Cardiac fibroblast (primary cell): ENCODE measurements at places on chromosomes 2 and 18.

DNA sequence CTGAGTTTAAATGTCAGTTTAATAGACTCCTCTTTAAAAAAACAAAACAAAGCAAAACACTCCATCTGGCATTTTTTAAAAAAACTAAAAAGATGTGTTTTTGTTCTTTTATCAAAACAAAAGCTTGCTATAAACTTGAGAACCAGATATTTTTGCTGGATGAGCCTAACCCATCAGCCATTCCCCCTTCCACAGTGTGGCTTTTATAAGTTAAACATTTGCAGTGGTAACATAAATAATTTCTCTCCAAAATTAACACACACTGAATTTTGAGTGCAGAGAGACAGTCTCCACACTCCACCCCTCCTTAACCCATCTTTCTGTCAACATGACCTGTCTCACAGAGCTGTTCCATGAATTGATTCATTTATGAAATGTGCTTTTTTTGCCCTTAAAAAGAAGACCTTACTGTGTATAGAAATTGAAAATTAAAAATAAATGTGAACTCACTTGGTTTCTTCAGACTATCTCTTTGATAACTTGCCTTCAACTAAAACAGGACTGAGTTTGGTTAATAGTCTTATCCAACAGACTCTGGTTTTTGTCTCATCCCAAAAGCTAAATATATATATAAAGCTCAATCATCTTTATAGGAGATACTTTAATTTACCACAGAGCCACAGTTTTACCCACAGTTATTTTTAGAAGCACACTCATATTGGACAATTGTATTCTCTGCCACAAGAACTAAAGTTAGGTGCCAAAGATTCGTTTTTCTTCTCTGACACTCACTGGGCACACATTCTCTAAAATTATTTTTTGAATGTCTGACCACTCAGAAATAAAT is 64.8 kb upstream of the STK39 start:
- DNase-seq, result no peak

- no peak for DNase-seq
Measured at GRCh38 chr18:23793985-23794867, 105.0 kb downstream of the LAMA3 start.

DNA sequence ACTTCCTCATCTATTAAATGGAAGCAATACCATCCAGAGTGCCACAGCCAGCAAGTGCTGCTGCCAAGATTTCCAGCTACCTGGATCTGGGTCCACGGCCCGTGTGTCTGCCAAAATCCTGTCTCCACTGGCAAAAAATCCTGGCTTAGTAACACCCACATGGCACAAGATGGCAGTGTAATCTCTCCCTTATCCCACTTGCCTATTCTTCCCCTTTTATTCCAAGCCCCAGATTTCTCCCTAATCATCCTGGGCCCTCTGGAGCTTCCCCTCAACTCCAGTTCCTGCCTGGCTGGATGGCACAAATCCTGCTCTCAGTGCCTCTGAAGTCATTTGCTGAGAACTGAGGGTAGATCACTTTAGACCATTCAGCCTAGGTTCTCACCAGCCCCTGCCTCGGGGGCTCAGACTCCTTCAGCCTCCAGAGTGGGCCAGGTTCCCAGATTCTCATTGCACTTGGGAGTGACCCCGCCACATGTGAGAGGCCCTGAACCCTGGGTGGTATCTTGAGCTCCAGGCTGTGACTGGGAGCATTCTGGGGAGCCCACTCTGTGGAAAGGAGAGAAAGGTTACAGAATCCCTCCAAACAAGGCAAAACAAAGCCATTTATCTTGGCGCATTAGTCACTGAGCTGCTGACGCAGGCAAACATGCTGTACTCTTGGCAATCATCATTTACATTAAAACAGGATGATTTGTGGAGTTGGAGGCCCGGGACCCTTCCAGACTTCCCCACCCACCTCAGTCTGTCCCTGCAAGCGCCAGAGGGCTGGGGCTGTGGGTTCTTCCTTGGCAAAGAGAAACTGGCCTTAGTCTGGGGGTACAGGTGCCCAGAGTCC is 325.8 kb downstream of the DYSF start:
- peak; percentile 81 for DNase-seq

- peak; percentile 31 for DNase-seq
Measured at GRCh38 chr2:227456772-227457171, 15.2 kb upstream of the AGFG1 start.

GRCh38 chr18:50666536-50666935 is 106.6 kb downstream of the MAPK4 start:
- DNase-seq, result no peak

DNA sequence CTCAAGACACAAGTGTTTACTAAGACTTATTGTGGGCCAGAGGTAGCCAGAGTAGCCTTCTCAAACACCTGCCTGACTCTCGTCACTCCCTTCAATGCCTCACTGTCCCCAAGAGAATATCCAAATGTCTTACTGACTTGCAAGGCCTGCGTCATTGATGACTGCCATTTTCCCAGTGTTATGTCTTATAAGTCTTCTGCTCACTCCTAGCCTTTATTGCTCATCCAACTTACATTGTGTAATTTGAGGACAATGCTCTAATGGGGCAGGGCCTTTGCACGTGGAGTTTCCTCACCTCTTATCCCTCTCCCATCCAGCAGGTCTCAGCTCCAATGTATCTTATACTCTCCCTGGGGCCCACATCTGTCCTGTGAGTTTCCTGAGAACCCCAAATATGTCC is 10.1 kb upstream of the CD226 start:
- DNase-seq, result no peak
